Stimulated activated CD4-positive, alpha-beta T cell treated with anti-CD3 and anti-CD28 coated beads, Interleukin-4, amount 100 ng/mL, for 1 hour (primary cell): ENCODE measurements at places on chromosomes 3 and 15.
A peak's percentile ranks its signal among the peaks of the same experiment; 100 is the strongest.

- no peak for DNase-seq
Observed at GRCh38 chr3:49009396-49009795, 2.2 kb downstream of the WDR6 start.

DNA sequence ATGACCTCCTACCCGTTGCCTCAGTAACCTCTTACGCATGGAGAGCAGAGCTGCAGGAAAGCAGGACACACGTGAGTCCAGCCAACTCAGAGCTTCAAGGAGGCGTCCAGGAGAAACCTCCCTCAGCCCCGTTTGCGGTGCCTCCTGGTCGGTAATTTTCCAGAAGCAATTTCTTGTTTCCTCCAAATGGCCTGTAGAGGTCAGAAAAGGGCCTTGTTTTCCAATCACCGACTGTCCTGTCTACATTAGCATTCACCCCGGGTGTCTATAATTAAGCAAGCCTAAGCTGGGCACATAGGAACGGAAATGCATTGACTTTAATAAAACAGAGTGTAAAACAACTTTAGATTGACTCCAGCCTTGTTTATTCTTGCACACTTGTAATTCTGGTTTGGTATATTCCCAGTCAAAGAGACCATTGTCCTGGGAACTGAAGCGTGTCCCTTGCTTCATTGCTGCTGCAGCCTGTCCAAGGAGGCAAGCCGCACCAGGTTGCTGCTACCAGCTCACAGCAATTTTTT is 836.2 kb downstream of the AGBL1 start:
- DNase-seq = no peak

DNA sequence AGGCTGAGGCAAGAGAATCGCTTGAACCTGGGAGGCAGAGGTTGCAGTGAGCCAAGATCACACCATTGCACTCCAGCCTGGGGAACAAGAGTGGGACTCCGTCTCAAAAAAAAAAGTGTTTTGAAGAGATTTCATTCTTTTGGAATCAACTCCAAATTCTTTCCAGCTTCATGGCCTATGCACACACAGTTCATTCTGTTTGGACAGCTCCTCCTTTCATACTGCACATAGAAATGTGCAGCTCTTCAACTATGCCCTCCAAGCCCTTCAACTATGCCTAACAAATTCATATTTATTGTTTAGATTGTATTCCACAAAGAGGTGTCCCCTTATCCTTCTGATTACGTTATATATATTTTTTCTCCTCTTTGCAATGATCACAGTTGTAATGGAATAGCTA is 4.2 kb downstream of the TP53BP1 start:
- no peak for DNase-seq

GRCh38 chr3:136152963-136153362 is 43.2 kb downstream of the MSL2 start:
- no peak for DNase-seq

DNA sequence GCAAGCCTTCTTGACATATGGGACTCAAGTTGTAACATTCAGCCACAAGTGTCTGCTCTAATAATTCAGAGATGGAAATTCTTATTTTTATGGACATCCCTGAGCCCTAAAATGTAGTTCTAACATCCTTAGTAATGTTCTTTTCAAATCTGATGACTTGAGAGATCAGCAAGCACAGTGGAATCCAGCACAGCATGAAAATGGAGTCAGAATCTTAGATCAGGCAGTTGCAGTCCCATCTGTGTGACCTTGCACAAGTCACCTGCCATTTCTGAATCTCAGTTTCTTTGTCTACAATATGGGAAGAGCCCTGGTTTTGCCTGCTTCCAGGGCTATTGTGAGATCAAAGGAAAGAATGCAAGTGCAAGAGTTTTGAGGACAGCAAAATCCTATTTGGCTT is 183.9 kb upstream of the LPP start:
- no peak for DNase-seq

DNA sequence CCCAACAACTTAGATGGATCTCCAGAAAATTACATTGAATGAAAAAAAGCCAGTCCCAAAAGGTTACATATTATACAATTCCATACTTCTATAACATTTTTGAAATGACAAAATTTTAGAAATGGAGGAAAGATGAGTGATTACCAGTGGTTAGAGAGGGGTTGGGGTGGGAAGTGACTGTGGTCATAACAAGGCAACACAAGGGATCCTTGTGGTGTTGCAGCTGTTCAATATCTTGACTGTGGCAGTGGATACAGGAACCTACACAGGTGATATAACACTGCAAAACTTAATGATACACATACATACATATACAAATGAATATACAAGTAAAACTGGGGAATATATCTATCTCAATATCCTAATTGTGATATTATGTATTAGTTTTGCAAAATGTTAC is 9.6 kb downstream of the GOLGB1 start:
- no peak for DNase-seq

DNA sequence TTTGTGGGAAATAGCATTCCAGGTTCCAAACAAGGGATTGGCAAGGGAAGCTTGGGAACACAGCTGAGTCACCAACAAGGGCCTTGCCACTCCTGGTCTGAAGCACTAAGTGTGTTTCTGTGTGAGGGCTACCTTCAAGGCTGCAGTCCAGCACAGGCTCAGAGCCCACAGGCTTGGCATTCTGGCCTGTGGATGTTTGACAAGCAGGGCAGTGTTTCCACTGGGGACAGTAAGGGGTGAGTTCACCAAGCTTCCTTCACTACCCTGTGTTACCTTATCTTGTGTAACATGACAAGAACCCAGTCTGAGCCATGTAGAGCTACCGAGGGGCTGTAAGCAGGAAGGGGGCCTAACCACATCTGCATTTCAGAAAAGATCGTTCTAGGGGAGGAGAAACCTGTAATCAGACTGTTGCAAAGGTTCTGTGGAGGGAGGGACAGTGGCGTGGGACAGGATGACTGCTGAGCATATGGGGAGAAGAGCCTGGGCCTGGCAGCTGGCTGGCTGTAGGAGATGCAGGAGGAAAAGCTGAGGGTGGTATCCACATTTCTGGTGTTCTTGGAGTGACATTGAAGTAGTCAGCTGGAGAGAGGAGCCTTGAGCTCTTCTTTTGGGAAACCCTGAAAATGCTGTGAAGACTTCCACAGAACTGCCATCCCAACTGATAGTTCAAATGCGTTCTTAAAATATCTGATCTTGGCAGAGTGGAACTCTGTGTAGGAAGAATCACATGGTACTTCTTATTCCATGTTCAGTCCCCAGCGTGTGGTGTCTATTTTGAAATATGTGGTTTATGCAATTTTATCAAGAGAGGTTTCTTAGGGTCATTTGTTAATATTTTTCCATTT is 61.3 kb downstream of the CTDSPL start:
- DNase-seq = no peak

DNA sequence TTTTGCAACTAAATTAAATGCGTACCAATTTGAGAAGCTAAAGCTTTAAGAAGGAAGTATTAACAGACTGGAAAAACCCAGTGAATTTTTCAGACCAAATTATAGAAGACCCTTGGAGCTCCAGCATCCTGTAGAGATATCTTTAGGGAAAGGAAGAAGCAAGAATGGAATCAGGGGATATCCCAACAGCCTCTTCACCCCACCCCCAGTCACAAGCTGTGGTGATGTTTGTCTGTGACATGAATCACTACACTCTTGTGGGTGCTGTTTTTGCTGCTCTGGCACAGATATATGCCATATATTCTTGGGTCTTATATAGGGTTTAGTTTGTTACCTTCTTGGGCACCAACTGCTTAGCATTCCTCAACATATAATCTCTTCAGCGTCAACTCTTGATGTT is 78.5 kb upstream of the BCL6 start:
- no peak for DNase-seq

DNA sequence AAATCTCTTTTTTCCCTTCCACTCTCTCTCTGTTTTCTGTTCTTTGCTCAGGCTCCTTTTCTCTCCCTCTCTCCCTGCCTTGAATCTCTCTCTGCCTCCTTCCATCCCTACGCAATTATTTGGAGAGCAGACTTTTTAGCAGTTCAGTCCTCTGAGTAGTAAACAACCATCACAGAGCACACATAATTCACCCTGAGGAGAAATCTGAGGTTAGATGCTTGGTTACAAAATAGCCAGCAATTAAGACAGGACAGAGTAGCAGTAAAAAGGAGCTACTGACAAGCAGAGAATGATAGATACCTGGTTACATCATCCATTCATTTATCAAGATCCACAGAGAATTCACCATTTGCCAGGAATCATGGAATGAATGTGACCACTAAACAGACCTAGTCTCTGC is 25.5 kb downstream of the SLC9A9 start:
- DNase-seq = no peak

GRCh38 chr15:59657635-59658125 is 365 bp upstream of the GTF2A2 start:
- peak; percentile 10 for DNase-seq

GRCh38 chr15:90519688-90520087 is 10.0 kb upstream of the CRTC3 start:
- DNase-seq = no peak
